ENCODE measurements at places on chromosomes 11 and 22. TPM values are rescaled to one million over a fixed set of nuclear protein-coding genes. Genes with fewer than 3 reads are reported as not detected.

DNA sequence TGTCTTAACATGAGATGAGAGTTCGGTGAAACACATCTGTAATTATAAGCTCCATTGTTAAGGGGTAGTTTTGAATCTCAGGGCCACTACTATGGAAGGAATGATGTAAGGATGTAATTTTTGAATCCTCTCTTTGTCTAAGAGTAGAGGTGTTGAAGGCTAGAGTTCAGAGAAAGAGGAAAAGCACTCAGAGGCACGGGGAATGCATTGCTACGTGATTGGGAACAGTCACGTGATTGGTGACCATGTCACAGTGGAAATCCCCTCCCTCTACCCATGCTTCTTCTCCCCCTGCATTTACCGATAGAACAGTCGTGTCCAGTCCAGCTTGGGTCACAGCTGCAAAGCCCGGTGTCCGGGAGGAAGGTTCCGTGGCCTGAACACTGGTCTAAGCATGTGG, 230.3 kb upstream of the NARS2 start:
- no peak for DNase-seq

DNA sequence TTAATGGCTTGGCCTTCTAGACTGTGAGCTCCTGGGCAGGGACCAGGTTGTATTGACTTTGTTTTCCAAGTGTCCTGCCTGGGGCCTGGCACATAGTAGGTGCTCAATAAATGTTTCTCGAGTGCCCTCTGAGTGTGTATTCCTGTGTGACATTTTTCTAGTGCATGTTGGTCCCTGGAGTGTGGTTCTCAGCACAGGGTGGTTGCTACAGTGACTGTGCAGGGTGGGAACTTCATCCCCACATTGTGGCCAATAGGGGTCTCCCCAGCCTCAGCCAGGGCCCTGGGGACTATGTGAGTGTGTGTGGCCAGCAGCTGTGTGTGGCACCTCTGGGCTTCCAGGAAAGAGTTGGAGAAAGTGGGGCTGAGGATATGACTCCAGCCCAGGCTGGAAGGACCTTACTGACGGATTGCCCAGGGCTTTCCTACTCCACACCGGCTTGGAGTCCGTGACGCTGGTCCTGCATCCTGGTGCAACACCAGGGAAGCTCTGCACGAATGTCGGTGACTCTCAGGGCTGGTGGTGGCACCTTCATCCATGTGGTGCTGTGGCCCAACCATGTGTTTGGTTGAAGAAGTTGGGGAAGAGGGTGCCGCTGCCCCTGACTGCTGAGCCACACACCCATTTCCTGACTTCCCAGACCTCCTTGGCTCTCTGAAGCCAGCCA, 9.0 kb upstream of the MARK2 start:
- DNase-seq: peak; percentile 57

GRCh38 chr22:29219881-29220670, 14.4 kb downstream of the EMID1 start:
- DNase-seq: no peak

DNA sequence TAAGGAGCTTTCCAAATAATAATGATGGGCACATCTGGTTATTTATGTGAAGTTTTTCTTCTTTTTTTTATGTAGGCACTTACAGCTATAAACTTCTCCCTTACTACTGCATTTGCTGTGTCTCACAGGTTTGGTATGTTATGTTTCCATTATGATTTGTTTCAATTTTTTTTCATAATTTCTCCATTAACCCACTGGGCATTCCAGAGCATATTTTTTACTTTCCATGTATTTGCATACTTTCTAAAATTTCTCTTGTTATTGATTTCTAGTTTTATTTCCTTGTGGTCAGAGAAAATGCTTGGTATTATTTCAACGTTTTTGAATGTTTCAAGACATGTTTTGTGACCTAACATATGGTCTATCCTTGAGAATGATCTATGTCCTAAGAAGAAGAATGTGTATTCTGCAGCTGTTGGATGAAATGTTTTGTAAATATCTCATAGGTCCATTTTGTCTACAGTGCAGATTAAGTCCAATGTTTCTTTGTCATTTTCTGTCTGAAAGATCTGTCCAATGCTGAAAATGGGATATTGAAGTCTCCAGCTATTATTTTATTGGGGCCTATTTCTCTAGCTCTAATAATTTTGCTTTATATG, 362.1 kb downstream of the DDX10 start:
- DNase-seq: no peak

DNA sequence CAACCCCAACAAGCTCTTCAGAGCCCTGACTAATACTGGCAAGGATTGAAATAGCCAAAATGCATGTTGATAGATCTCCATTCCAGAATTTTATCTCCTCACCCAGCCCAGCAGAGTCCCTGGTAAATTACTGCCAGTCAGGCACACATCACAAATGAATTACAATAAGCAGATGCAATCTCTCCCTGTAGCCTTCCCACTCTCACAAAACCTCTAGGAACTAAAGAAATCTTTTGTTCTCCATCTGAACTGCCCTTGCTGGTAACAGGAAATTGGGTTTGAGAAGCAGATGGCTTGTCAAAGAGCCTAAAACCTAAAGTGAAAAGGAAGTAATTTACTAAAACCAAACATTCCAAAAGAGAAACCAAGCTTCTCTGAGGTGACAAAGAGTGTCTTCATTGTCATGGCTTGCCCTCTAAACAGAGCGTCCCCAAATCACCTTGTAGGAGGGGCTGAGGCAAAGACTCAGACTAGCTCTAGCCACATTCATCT, 59.5 kb downstream of the FAM168A start:
- DNase-seq: peak; percentile 50

- DNase-seq: peak; percentile 13
These were observed 15.6 kb upstream of the DENND5A start for GRCh38 chr11:9280655-9281301.

DNA sequence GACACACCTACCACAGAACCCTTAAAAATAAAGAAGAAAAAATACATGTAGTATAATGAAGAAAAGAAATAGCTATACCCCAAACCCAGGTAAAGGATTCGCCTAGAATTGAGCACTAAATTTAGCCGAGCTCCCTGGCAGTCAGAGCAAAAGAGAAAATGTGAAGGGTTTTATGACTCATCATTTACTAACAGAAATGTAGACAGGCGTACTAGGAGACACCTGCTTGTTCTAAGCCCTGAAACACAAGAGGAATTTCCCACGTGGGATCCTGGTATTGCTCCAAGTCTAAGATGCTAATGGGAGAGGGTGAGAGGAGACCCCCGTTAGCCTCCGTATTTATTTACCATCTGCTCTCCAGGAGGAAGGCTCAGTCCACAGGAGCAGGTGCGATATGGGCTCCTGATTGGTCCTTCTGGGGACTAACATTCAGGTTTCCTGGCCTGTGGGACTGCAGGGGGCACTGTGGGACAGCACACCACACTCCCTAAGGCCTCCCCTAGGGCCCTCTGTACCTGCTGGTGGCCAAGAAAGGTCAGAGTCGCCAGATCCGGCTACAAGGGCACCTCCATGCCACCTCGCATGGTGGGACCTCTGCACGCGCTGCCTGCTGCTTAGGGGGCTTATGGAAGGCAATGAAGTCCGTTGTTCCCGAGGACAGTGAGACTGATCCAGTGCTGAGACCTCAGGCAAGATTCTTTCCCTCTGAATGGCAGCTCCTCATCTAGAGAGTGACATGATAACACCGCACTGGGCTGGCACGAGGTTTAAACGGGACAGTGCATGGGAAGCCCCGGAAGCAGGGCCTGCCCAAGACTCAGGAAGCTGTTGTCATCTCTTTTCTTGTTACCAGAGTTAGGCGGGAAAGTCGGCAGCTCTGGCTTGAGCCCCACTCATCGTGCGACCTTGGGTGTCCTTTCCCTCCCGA, 25.8 kb downstream of the KCNC1 start:
- peak; percentile 76 for DNase-seq

DNA sequence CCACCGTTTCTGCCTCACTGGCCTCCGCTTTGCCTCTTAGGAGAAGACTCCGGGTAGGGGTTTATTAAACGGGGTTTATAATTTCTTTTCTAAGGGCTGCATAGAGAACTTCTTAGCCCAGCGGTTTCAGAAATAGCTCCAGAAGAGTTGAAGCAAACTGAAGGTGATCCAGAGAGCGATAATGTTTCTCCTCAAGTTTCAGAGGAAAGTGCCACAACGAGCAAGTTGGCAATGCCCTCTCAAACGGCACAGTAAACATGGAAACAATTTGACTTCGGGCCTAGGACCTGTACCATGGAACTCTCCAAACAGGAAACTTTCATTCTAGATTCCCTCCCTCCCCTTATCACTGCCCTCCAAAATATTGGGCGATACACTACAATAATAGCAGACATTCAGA, 1.0 kb downstream of the ADSL start:
- DNase-seq: no peak

DNA sequence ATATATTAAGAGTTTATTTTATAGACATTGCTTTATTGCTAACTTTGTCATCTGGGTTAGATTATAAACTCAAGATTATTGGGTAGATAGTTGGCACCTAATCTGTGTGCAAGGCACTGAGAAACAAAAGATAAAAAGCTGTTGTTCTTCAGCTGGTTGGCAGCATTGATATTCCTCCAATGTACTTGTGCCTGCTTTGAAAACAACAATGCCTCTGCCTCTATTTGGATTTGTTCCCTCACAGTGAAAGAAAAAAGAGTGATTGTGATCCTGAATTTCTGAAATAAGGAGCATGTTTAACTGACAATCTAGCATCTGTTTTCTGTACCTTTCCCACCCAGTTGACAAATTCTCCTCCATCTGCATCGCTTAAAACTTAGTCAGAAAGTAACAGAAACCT, 98.3 kb downstream of the TYR start:
- no peak for DNase-seq

DNA sequence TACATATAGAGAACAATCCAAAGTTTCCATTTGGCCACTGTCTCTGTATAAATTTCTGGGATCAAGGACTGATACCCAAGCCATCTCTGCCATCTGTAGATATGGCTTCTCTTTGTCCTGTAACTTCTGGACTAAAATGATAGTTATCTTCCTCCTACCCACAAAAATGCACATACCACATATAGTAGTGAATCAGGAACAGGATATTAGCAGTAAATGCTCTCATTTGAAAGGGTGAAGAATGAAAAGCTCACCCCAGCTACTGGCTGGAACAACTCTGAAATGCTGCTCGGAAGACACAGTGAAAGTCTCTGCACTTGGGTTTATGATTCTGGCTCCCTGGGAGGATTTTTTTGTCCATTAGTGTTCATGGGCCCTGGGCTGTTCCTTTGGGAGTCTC, 856.4 kb upstream of the LRRC4C start:
- no peak for DNase-seq

- DNase-seq: no peak
These were observed 95.8 kb downstream of the DLG2 start for GRCh38 chr11:85531191-85531897.

GRCh38 chr11:133896028-133896427, 50.7 kb upstream of the SPATA19 start:
- DNase-seq: no peak

DNA sequence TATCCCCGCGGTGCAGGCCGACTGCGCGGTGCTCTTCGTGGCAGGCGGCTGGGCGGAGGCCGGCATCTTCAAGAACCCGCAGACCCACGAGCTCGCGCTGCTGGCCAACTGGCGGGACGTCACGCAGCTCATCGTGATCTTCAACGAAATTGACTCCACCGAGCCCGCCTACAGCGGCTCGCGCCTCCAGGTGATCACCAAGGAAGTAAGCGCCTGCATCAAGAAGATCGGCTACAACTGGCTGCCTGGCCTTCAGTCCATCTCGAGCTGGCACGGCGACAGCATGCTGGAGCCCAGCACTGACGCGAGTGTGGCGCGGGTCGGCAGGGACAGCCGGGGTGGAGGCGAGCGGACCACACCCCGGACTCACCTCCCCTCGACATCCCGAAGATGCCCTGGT, 53.9 kb upstream of the MTNR1B start:
- DNase-seq: no peak

- DNase-seq: no peak
These were observed 11.9 kb downstream of the DKK3 start for GRCh38 chr11:11996321-11997048.

DNA sequence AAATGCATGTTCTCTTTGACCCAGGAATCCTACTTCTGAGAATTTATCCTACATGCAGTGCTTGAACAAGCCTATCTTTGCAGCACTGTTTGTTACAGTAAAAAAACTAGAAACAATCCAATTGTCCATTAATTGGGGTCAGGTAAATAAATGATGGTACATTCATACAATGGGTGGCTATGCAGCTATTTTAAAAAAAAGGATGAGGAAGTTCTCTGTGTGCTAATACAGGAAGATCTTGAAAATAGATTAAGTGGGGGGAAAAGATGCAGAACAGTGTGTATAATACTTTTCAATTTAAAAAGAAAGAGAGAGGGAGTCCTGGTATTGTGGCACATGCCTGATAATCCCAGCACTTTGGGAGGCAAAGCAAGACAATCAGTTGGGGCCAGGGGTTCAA, 9.5 kb upstream of the CREB3L1 start:
- DNase-seq: no peak

- no peak for DNase-seq
These were observed 144.4 kb downstream of the NCAM1 start for GRCh38 chr11:113105592-113105991.

GRCh38 chr11:63443714-63444113, 47.3 kb downstream of the PLAAT5 start:
- no peak for DNase-seq

- DNase-seq: no peak
These were observed 234.8 kb downstream of the GRIK4 start for GRCh38 chr11:120746376-120746775.

- DNase-seq: no peak
These were observed 244.5 kb upstream of the POU2AF2 start for GRCh38 chr11:111001081-111001430.

- peak; percentile 89 for DNase-seq
These were observed 3.5 kb downstream of the PHLDB1 start for GRCh38 chr11:118610773-118611432.

- no peak for DNase-seq
These were observed 3.3 kb downstream of the CAPN5 start for GRCh38 chr11:77069969-77070582.

- no peak for DNase-seq
These were observed 115.9 kb downstream of the NAV2 start for GRCh38 chr11:19828382-19829108.

DNA sequence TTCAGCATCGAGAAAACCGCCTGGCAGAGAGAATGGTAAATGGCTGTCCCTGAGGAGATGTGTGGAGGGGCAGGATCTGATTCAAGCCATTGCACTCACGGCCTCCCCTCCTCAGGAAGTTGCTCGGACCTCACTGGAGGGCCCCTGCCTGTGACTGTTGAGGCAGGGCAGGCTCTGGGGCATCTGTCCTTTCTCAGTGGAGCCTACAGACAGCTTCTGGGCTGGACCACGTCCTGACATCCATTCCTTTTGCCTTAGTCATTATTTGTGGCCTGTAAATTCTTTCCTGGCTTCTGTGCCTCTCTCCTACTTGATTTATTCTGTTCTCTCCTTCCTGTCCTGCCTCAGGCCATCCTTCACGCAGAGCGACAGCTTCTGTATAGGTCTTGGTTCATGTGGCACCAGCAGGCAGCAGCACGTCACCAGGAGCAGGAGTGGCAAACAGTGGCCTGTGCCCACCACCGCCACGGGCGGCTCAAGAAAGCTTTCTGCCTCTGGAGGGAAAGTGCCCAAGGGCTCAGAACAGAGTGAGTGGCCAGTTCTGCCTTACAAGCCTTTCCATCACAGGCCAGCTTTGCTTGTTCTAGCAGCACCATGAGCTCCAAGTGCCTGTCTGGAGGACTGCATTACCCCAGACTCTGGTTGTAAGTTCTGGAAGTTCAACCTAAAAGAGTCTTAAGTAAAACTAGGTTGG, 59.6 kb downstream of the PISD start:
- DNase-seq: peak; percentile 50

The KRTAP5-1 gene
- not detected for total RNA-seq

The RIBC2 gene
- total RNA-seq: 1.3 TPM

The OR8U1 gene
- total RNA-seq: not detected

The OR2AG2 gene
- total RNA-seq: not detected

The HBG2 gene
- not detected for total RNA-seq

The CALCB gene
- not detected for total RNA-seq
